ENCODE measurements at places on chromosomes 4 and X. TPM values are rescaled to one million over a fixed set of nuclear protein-coding genes. Genes with fewer than 3 reads are reported as not detected.

The VCX2 gene
- not detected for total RNA-seq

The SLC10A4 gene
- not detected for total RNA-seq

The APLN gene
- 0.39 TPM for total RNA-seq

GRCh38 chr4:185730849-185731608, 81.0 kb downstream of the SORBS2 start:
- H3K27ac ChIP-seq: peak overlapping the region; percentile 47
- no peaks in the 10 kb centered on the region for H3K27me3 ChIP-seq
- DNase-seq: no peak
- peaks cover 28% of the 10 kb centered on the region for H3K4me1 ChIP-seq

All from osteocyte (in vitro differentiated cells).